ENCODE measurements at places on chromosomes 1 and 21.

GRCh38 chr21:23223882-23224281 lies 2225.7 kb downstream of the NCAM2 start:
- DNase-seq = no peak

- DNase-seq = no peak
Measured at GRCh38 chr1:12037486-12038355, 18.4 kb downstream of the MIIP start.

DNA sequence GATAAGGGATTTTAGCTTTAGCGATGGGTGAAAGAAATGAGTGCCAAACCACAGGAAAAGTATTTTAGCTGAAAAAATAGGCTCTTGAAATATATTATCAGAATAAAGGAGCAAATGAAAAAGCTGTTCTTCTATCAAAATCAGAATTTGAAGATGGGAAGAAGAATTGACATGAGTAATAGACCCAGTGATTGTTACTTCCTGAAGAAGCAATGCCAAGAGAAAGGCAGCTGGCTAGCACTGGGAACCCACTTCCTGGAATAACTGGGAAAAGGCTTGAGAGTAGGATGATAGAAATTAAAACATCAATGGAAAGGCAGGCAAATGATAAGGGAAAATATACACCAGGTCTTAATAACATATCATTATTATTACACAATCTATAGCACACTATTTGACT lies 29.9 kb upstream of the LYPLAL1 start:
- DNase-seq = no peak

DNA sequence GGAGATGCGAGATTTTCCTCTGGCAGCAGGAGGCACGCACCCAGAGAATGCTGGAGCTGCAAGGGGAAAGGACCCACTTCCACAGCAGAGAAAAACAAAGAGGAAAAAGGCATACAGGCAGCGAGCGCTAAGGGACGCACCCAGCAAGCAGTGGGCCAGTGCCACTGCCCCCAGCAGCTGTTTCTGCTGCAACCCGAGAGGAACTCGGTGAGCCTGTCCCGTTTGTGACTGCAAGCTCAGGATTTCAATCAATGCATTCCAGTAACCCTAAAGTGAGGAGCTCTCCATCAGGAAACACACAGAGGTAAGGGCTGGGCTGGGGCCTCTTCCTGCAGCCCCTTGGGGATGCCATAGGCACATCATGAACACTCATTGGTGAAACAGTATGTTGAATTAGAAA lies 58.7 kb downstream of the ACP6 start:
- DNase-seq = no peak

DNA sequence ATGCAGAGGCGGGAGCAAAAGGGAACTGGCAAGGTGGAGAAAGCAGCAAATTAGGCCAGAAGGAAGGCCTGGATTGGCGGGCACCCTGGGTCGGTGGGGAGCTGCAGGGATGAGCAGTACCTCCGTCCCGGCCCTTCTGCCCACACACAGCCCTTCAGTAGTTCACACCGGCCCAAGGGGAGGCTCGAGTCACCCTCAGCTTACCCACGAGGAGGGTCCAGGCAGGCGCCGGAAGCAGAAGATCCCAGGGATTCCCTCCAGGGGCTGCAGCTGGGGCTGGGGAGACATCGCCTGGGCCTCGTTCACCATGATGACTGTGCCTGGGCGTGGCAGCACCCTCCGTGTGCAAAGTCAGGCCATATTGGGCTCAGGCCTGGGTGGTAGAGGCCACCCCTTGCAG lies 190.0 kb downstream of the PRDM16 start:
- no peak for DNase-seq
